GM12878 (cell line): ENCODE measurements at places on chromosomes 4 and X.

GRCh38 chrX:14618177-14618965 is 89.0 kb downstream of the GLRA2 start:
- H3K27me3 ChIP-seq = no peaks in the 10 kb centered on the region
- H3K4me1 ChIP-seq = no peaks in the 10 kb centered on the region
- no peak overlapping the region for H3K27ac ChIP-seq
- no peak overlapping the region for H3K4me3 ChIP-seq
- DNase-seq = no peak

GRCh38 chr4:125979950-125980349 is 665.2 kb downstream of the FAT4 start:
- H3K4me3 ChIP-seq = no peak overlapping the region
- no peaks in the 10 kb centered on the region for H3K4me1 ChIP-seq
- DNase-seq = no peak
- H3K36me3 ChIP-seq = no peaks in the 10 kb centered on the region

- no peak overlapping the region for H3K4me3 ChIP-seq
- no peak overlapping the region for H3K27ac ChIP-seq
- DNase-seq = no peak
- no peaks in the 10 kb centered on the region for H3K4me1 ChIP-seq
- no peaks in the 10 kb centered on the region for H3K36me3 ChIP-seq
Observed at GRCh38 chrX:130669233-130669632, 233.8 kb downstream of the ENOX2 start.

DNA sequence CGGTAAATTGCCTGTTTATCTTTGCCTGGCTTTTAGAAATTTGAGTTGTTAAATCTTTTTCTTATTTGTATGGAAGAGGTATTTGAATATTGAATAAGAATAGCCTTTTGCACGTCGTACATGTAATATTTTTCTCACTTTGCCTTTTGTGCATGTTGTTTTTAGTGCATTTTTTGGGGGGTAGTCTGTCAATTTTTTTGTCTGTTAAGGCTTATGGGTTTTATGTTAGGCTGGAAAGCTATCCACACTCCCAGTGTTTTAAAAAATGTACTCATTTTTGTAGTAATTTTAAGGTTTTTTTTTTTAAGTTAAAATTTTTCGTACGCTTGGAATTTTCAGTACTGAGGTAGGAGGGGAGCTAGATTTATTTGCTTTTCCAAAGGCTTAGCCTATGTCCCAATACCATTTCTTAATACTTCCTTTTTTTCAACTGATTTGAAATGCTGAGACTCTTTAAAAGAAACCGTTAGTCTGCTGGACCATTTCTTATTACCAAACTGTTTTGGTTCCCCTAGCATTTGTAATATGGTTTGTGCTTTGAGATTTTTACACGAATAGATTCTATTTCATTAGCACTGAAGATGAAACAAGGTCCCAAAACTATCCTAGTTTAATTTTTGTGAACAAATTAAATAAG is 1.3 kb downstream of the HERC5 start:
- DNase-seq = no peak
- peaks cover 11% of the 10 kb centered on the region for H3K4me1 ChIP-seq
- peak overlapping the region; percentile 60 for H3K4me3 ChIP-seq

- no peaks in the 10 kb centered on the region for H3K36me3 ChIP-seq
- H3K4me3 ChIP-seq = no peak overlapping the region
- no peak for DNase-seq
- no peak overlapping the region for H3K27ac ChIP-seq
- H3K4me1 ChIP-seq = no peaks in the 10 kb centered on the region
Observed at GRCh38 chrX:93422693-93423092, 250.7 kb downstream of the NAP1L3 start.

DNA sequence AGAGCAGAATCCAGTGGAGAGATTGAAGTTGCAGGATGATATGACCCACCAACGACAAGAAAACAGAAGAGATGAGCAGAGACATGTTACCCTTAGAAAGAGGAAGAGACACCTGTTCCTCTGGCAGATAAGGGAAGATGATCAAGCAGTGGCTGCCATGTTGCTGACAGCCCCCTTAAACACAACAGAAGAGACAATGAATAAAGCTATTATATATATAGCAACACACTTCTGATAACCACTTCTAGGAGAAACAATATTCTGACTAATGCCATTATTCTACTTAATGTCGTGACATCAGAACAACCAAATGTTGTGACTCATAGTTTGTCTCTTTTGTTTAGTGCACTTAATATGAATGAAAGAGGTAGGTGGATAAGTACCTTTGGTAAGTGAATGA is 44.9 kb downstream of the SH3RF1 start:
- peaks cover 4% of the 10 kb centered on the region; the same call in 1 of the 2 replicates for H3K36me3 ChIP-seq
- H3K4me3 ChIP-seq = no peak overlapping the region
- no peak overlapping the region for H3K27ac ChIP-seq

DNA sequence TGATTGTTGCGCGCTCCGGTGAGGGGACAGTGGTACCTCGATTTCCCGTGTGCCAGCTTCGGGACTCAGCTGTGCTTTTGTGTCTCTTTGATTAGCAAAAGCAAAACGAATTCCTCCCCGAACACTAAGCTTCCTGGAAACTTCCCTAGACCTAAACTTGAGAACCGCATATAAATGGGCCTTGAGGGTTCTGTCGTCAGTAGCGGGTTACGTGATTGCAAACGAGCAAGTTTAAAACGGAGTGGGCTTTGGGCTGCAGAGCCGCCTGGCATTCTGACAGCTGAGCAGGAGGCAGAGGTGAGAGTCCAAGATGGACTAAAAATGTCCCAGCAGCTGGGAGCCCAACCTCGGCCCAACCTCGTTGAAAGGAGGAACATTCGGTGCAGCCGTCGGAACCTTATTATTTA is 1.2 kb upstream of the TAPT1 start:
- H3K4me1 ChIP-seq = peaks cover 4% of the 10 kb centered on the region
- H3K36me3 ChIP-seq = no peaks in the 10 kb centered on the region
- H3K27me3 ChIP-seq = no peaks in the 10 kb centered on the region

GRCh38 chr4:108118505-108118904 is 50.2 kb downstream of the LEF1 start:
- DNase-seq = peak; percentile 66
- no peaks in the 10 kb centered on the region for H3K36me3 ChIP-seq
- H3K4me3 ChIP-seq = no peak overlapping the region; the same call in 1 of the 2 replicates
- H3K27ac ChIP-seq = peak overlapping the region; percentile 35; the same call in 1 of the 2 replicates
- peaks cover 29% of the 10 kb centered on the region for H3K4me1 ChIP-seq

DNA sequence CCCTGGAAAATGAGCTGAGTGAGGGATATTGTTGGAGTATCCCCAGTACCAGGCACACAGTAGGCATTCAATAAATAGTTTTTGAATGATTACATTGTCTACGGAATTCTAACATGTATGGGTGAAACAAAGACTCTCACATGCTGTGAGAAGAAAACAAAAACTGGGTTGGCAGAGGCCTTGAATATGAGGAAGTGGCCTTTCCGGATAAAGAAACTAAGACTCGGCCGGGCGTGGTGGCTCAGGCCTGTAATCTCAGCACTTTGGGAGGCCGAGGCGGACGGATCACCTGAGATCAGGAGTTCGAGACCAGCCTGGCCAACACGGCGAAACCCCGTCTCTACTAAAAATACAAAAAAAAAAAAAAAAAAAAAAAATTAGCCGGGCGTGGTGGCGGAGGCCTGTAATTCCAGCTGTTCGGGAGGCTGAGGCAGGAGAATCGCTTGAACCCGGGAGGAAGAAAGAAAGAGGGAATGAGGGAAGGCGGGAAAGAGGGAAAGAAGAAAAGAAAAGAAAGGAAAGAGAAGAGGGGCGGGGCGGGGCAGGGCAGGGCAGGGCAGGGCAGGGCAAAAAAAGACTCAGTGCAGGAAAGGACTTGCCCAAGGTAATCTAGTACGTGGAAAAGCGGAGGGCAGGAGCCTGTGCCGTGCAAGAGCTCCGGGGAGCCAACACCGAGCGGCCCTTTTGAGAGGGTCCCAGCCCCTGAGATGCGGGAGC is 689 bp upstream of the TMA16 start:
- H3K27ac ChIP-seq = peak overlapping the region; percentile 97
- H3K27me3 ChIP-seq = no peaks in the 10 kb centered on the region
- no peaks in the 10 kb centered on the region for H3K36me3 ChIP-seq
- H3K4me3 ChIP-seq = peak overlapping the region; percentile 85
- peaks cover 5% of the 10 kb centered on the region; the same call in 1 of the 2 replicates for H3K4me1 ChIP-seq

DNA sequence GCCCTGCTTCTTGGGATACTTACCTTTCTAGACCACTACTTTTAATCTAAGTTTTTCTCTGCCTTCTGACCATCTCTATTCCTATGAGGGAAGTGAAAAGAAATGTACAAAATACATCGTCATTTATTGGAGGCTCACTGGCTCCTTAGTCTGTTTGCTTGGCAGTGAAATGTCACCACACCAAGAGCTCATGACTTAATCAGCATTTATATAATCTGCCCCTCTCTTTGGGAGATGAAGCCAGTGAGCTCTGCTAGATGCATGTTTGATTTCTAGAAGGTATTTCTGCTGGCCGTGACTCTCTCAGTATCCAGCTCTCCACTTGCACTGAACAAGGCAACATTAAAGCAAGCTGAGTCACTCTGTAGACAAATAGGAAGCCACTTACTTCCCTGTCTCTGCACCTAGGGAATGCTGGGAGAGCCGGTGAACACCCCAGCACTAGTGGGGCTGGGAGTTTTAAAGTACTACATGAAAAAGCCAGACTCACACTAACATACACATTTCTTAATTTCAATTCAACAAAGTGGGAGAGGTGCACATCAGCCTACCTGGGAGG is 79.1 kb downstream of the MID1IP1 start:
- no peak overlapping the region for H3K4me3 ChIP-seq
- H3K4me1 ChIP-seq = peaks cover 14% of the 10 kb centered on the region
- H3K27ac ChIP-seq = peak overlapping the region; percentile 68
- H3K27me3 ChIP-seq = no peaks in the 10 kb centered on the region
- no peak for DNase-seq

- no peak overlapping the region for H3K27ac ChIP-seq
- DNase-seq = no peak
- H3K4me1 ChIP-seq = no peaks in the 10 kb centered on the region
- no peaks in the 10 kb centered on the region for H3K36me3 ChIP-seq
Observed at GRCh38 chr4:27084685-27085361, 224.2 kb downstream of the STIM2 start.

DNA sequence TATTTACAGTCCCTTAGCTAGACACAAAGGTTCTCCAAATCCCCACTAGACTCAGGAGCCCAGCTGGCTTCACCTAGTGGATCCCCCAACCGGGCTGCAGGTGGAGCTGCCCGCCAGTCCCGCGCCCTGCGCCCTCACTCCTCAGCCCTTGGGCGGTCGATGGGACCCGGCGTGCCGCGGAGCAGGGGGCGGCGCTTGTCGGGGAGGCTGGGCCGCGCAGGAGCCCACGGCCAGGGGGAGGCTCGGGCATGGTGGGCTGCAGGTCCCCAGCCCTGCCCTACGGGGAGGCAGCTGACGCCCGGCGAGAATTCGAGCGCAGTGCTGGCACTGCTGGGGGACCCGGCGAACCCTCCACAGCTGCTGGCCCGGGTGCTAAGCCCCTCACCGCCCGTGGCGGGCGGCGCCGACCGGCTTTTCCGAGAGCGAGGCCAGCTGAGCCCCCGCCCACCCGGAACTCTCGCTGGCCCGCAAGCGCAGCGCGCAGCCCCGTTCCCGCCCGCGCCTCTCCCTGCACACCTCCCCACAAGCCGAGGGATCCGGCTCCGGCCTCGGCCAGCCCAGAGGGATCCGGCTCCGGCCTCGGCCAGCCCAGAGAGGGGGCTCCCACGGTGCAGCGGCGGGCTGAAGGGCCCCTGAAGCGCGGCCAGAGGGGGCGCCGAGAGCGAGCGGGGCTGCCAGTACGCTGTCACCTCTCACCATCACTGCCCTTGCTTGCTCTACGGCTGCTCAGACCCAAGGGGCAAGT is 39.4 kb downstream of the WFS1 start:
- peaks cover 4% of the 10 kb centered on the region; the same call in 1 of the 2 replicates for H3K27me3 ChIP-seq
- H3K4me1 ChIP-seq = no peaks in the 10 kb centered on the region
- no peak for DNase-seq
- H3K36me3 ChIP-seq = no peaks in the 10 kb centered on the region
- H3K27ac ChIP-seq = no peak overlapping the region
- no peak overlapping the region for H3K4me3 ChIP-seq

GRCh38 chr4:174461466-174462106 is 60.7 kb downstream of the HPGD start:
- no peaks in the 10 kb centered on the region for H3K36me3 ChIP-seq
- DNase-seq = no peak
- H3K27me3 ChIP-seq = no peaks in the 10 kb centered on the region
- no peak overlapping the region for H3K27ac ChIP-seq
- no peak overlapping the region for H3K4me3 ChIP-seq
- no peaks in the 10 kb centered on the region for H3K4me1 ChIP-seq

DNA sequence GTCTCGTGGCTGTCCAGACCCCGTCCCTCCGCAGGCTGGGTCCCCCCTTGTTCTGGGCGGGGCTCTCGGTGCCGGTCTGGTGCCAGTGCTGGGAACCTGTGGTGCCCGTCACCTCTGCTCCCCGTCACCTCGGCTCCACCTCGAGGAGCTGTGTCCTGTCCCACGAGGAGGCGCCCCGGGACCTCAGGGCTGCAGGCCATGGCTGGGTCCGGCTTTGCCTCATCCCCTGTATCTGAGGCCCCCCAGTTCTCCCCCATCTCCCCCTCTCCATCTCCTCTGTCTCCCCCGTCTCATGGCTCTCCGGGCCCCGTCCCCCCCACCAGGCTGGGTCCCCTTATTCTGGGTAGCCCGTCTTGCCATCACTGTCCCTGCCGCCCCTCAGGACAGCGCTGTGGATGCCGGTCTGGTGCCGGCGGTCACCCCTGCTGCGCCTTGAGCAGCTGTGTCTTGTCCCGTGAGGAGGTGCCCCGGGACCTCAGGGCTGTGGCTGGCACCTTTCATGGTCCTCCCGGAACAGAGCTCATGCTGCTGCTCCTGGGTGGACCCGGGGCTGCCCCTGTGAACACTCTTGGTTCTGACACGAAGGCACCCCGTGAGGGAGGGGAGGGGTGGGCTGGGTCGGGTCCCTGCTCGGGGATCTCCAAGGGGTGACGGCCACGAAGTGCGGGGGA is 13.4 kb upstream of the GTPBP6 start:
- H3K27ac ChIP-seq = no peak overlapping the region
- H3K27me3 ChIP-seq = no peaks in the 10 kb centered on the region
- H3K4me1 ChIP-seq = no peaks in the 10 kb centered on the region
- no peak for DNase-seq
- H3K4me3 ChIP-seq = no peak overlapping the region
- no peaks in the 10 kb centered on the region for H3K36me3 ChIP-seq

DNA sequence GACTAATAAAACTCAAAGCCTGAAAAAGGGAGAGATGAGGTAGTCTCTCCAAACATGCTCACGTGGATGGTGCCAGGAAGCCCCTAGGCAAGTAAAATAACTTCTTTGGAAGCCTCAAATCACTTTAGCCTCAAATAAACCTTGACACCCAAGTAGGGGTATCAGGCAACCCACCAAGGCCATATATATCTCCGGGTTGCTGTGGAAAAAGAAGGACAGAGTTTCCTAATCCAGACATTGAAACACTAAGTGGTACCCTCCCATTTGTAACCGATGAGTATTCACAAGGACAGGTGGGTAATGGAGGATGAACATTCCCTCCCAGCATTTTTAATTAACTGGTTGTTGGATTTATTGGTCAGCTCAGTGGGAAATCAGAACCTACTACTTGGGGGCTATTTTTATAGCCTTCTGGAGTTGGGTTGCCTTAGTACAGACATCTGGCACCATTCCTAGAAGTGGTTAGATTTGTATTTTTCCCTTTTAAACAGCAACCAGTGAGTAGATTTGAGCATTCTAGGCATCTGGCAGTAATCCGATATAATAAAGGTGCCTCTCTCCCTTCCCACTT is 87.7 kb downstream of the GPC3 start:
- no peaks in the 10 kb centered on the region for H3K36me3 ChIP-seq
- no peak overlapping the region for H3K4me3 ChIP-seq
- DNase-seq = no peak
- H3K27me3 ChIP-seq = no peaks in the 10 kb centered on the region
- H3K27ac ChIP-seq = no peak overlapping the region
